ENCODE measurements at places on chromosomes 2 and 18.

GRCh38 chr18:59139291-59139614 lies 431 bp upstream of the SEC11C start:
- DNase-seq = peak; percentile 95

- no peak for DNase-seq
Measured at GRCh38 chr2:134020608-134021007, 233.3 kb upstream of the MGAT5 start.

- no peak for DNase-seq
Measured at GRCh38 chr2:235533616-235534385, 40.0 kb downstream of the AGAP1 start.

- DNase-seq = no peak
Measured at GRCh38 chr2:190320696-190321095, 1.1 kb upstream of the HIBCH start.

- no peak for DNase-seq
Measured at GRCh38 chr2:235611756-235612155, 117.9 kb downstream of the AGAP1 start.

GRCh38 chr2:134122610-134123009 lies 131.3 kb upstream of the MGAT5 start:
- DNase-seq = no peak

DNA sequence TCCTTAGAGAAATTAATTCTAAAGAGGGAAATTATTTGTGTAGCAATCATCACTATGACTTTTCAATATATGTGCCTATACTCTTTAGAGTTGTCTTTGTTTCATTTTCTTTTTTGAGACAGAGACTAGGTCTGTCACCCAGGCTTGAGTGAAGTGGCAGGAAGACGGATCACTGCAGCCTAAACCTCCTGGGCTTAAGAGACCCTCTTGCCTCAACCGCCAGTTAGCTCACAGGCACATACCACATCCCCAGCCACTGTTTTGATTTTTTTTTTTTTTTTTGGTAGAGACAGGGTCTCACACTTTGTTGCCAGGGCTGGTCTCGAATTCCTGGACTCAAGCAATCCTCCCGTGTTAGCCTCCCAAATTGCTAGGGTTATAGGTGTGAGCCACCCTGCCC lies 12.4 kb downstream of the YWHAQ start:
- no peak for DNase-seq

DNA sequence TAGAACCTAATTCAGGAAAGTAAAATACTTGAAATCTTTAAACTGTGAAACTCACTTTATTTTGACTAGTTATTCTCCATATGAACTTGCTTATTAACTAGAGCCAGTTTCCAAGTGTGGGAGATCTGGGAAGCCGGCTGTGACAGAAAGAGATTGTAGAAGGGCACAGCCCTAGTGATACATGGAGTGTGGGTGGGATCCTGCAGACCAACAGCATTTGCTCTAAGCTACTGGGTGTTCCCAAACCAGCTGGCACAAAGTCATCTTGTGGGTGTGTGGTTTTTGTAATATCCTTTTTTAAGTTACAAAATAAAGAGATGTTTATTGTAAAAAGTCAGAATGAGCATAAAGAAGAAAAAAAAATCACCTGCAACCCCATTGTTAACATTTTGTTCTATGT lies 3.4 kb downstream of the DUSP19 start:
- peak; percentile 29 for DNase-seq

DNA sequence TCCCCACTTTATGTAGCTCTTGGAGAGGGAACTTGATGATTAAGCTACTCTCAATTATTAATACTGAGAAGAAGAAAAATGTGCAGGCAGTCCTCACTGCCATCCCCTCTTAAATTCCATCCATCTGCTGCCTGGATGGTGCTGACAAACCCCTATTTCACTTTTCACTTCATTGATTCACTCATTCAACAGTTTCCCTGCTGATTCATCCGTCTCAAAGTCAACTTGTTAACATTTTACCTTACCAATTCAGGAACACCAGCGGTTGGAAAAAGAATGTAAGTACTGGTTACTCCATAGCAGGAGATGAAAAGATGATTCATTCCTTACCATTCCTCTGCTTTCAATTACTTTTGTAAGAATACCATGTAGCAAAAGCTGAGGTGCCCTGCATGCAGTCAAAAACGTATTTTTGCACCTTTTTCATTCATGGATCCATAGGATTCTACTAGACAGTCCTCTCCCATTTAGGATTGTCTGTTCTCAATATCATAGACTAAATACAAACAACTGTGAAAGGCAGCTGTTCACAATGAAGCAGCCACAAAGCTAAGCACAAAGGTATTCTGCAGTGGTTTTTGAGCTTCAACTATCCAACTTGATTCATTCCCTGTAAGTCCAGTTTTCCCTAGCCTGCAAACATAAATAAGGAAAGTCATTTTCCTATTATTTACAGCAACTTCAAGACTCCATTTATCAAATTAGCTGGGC lies 262.0 kb downstream of the MREG start:
- no peak for DNase-seq

GRCh38 chr2:5740053-5740452 lies 47.9 kb downstream of the SOX11 start:
- no peak for DNase-seq

Data from amygdala (tissue), 56 donors.